ENCODE measurements at places on chromosomes 2 and 18.

DNA sequence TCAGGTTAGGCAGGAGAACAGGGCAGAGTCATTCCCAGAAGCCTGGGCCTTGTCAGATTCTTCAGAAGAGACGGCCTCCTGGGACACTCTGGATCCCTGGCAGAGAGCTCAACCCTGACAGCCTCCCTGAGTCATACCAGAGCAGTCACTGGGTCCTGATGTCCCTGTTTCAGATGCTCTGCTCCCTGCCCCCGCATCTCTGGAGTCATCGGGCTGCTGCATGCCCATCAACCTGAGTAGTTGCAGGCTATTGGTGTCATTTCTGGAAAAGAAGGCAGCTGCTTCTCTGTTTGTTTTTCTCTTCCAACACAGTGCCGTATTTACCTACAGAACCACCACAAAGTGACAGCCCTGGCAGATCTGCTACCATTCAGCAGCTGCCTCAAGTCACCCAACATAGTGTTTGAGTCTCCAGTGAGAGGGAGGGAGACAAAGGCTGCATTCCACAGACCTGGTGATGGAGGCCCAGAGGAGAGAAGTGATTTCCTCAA, 145.1 kb downstream of the B3GNT2 start:
- peak; percentile 90 for DNase-seq

DNA sequence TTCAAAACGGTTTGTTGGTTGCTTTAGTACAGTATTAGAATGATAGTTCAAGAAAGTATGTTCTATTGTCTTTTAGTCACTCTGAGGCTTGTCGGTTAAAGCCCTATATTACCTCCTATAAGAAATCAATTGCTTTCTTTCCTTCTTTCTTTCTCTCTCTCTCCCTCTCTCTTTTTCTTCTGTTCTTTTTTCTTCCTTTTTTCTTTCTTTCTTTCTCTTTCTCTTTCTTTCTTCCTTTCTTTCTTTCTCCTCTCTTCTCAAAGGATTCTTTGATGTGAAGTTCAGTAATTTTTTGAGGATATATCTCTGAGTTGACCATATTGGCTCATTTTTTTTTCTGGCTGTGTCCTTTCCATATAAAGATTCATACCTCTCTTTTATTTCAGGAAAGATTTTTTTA, 249.4 kb downstream of the SRBD1 start:
- no peak for DNase-seq

DNA sequence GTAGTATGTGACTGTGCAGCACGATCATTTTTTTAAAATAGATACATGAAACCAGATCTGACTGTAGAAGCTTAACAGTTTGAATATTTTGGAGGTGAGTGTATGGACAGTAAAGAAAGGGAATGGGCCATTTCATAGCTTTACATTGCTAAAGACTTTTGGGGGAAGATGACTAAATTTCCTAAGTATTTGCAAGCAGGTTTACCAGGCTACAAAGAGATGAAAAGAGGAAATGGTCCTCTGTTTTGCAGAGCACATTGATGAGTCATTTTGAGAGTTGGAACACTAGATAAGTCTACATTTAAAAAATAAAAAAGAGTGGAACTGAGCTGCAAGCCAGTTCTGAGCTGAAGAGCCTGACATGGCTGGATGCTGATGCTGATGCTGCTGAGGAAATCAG, 115.7 kb upstream of the LRATD1 start:
- peak; percentile 82 for DNase-seq

DNA sequence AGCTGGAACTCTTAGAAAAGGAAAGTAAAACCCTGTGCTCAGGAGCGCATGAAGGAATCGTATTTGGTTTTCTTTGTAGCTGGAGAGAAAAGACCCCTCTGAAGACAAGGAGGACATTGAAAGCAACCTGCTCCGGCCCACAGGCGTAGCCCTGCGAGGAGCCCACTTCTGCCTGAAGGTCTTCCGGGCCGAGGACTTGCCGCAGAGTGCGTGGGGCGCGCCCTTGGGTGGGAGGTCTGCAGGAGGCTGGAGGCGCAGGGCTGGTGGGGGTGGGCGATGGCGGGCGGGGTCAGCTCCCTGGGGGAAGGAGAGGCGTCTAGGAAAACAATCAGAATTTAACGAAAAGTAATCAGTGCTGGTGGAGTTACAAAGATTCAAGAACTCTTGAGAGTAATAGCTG, 72.8 kb downstream of the DYSF start:
- no peak for DNase-seq

DNA sequence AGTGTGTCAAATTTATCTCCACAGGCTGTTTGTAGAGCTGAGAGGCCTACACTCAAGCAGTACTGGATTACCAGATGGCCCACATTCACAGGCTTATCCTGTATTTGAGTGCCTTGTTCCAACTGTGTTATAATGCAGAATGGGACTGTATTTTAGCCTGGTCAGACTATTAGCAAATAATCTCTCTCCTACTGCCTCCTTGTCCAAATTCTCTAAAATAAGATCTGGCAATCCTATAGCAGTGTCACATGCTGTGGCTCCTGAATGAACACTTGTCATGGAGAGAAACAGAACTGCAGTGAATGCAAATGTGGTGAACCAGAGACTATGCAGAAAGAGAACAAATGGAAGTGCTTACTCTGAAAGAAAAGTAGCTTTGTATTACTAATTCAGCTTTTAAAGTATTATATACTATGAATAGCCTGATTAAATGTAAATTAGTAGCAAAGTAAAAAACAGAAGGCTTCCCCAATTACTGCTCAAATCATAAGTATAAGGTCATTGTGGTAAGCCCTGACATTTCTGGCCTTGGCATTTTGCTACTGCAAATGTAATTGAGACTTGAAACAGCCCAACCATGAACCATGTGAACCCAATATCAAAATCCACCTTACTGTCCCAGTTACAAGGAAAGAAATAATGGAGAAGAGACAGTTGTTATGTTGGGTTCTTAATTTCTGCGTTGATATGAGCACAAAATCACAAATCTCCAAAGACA, 80.0 kb downstream of the MAP4K3 start:
- DNase-seq = no peak

Measured in kidney tubule cell (primary cell).